Suppressor macrophage treated with lipopolysaccharide for 4 hours (primary cell): ENCODE measurements at places on chromosomes 11 and 22.

GRCh38 chr11:2728663-2729332 lies 29.0 kb upstream of the KCNQ1OT1 start:
- no peak for DNase-seq

DNA sequence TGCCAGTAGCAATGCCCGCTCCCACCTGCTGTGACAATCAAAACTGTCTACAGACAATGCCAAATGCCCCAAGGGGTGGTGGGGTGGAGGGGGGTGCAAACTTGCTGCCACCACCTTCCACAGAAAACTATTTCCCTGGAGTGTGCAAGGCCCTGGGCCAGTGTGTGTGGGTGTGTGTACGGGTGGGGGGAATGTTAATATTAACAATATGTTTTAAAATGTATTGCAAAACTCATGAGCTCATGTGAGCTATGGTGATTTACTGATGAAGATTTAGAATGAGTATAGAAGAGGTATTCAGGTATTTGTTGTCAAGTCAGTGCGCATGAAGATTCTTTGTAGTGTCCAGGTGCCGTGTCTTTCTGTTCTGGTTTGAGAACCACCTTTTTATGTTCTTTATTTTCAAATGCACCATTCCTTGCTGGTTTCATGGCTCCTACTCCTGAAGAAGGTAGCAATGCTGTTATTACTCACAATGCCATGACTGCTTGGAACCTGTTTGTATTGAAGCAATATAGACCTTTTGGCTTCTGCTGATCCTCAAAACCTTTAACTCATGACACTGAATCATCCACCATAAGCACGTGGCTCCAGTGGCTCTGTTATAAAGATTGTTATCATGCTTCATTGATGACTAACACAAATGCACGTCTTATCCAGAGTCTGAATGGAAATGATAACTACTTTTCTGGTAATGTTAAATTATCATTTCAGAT lies 29.9 kb upstream of the AQP11 start:
- no peak for DNase-seq

- no peak for DNase-seq
Measured at GRCh38 chr11:11571893-11572292, 49.9 kb downstream of the GALNT18 start.

GRCh38 chr11:133842053-133842452 lies 3.3 kb downstream of the SPATA19 start:
- no peak for DNase-seq

GRCh38 chr11:5574654-5575053 lies 6.0 kb upstream of the OR52B6 start:
- no peak for DNase-seq

- DNase-seq = no peak
Measured at GRCh38 chr11:82757660-82758357, 24.1 kb upstream of the FAM181B start.

GRCh38 chr11:24240496-24241175 lies 256.2 kb upstream of the LUZP2 start:
- no peak for DNase-seq
